CD4-positive, alpha-beta T cell (primary cell): ENCODE measurements at places on chromosomes 2 and 18.

DNA sequence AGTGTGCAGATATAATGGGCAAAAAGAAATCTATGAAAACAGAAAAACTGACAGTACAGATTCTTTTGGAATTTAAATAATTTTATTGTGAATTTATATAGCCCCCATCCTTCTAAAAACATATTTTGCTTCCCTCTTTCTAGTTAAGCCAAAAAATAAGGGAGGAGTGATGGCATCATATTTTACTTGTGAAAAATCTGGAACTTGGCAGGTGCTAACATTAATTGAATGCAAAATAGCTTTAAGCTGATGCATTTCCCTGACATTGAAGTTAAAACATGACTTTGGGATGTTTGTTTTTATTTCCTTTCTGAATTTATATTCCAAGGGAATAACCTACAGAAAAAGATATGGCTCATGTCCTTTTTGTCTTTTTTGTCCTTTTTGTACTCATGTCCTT, 82.6 kb upstream of the RBM44 start:
- DNase-seq, result no peak

DNA sequence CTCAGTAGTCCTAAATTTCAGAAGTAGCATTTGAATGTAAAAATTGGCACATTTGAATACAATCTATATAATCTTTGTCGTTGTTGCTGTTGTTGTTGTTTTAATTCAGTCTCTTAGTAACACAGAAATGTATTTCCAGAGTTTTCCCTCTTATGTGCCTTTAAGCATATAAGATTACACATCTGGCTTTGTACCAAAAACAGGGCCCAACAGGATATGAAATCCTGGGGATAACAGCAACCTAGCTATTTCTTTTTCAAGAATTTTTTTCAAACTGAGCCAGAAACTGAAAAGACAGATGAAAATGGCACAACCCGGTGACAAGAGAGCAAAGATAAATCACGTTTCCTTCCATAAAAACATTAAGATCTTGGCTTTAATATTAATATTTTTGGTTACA, 906.7 kb downstream of the NRXN1 start:
- DNase-seq, result no peak

DNA sequence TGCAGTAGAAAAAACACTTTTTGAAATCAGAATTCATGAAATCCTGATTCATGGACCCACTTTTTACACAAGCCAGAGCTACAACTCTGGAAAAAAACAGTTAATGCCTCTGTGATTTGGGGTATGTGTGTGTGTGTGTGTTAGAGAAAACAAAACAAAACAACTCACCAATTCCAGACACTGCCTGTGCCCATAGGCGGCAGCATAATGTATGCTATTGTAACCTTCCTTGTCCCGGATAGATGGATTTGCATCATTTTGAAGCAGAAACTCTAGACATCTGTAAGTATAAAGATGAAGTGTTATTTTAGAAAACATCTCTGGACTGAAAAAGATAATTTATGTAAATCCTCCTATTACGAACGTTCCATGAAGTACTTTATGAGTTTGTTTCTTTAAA, 152.0 kb upstream of the PGAP1 start:
- no peak for DNase-seq

- no peak for DNase-seq
Observed at GRCh38 chr2:58054264-58054663, 7.7 kb downstream of the VRK2 start.

DNA sequence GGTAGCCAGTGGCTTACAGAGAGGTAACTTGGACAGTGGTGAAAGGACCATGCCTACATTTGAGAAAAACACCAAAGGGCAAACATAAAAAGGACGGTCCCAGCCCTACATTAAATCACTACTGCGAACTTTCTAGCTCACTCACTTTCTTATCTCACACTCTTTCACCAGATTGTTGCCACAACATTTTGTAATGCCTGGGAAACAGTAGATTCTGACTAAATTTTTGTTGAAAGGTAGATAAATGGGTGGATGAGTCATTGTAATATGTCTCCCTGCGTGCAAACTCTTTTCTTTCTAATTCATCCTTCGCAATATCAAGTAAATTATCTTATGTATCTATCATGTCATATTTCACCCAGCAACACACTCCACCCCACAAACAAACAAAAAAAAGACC, 192.2 kb downstream of the IRS1 start:
- no peak for DNase-seq

DNA sequence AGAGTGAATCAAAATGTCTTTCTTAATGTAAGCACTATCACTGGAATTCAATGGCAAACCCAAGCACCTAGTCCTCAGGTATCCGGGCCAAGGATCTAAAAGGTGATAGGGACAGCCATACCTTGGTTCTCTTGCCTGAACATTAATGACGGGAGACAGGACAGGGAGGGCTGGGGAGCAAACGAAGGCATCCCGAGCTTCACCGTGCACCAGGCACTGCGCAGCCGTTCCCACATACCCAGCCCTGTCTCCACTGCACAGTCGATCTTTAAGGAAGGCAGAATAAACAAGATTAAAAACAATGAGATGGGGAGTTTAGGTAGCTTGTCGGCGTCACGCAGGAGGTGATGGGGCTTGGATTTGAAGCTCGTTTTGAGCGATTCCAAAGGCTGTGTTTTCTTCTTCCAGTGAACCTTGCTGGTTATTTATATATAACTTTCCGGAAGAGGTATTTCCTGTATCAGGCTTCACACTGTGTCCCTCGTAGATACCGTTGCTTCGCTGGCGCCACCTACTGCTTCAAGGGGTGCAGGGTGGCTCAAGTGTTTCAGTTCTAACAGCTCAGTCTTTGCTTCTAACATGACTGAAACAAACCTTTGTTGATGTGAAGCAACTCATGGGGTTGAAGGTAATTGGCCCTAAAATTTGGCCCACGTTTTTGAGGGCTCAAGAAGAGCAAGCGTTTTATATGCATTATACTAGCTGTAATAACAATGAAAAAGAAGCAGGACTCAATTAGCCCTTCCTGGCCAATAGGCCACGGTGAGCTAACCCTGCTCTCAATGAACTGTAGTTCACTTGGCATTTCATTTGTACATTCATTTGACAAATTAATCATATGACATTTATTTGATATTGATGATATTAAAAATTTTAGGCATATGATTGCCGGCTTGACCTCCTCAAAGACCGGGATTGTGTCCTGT, 77.4 kb downstream of the DCDC2C start:
- DNase-seq, result no peak

GRCh38 chr18:60543646-60544045, 171.1 kb upstream of the MC4R start:
- DNase-seq, result no peak

DNA sequence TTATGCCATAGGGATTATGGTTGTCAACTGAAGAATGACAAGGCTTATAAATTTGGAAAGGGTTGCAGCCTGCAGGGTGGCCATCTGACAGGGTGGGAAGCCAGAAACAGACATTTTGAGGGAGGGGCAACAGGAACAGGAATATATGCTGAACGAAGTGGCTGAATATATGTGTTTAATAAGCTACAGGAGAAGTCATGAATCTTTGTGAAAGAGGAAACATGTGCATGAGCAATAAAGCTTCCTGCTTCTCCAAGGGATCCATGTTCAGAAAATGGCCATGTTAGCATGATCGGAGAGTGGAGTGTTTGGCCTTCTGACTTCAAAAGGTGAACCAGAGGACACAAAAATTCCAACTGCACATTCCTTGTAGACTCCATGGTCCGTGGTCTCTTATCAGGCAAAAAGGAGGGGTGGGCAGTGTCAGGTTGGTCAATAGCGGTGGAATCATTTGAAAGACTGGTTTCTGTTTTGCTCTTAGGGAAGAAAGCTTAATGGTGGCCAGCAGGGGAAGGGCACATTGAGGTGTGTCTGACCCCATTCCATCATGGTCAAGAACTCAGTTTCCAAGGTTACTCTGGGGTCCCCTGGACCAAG, 144.1 kb downstream of the SOCS6 start:
- DNase-seq, result no peak

GRCh38 chr2:28277466-28277865, 115.2 kb upstream of the FOSL2 start:
- DNase-seq, result no peak

DNA sequence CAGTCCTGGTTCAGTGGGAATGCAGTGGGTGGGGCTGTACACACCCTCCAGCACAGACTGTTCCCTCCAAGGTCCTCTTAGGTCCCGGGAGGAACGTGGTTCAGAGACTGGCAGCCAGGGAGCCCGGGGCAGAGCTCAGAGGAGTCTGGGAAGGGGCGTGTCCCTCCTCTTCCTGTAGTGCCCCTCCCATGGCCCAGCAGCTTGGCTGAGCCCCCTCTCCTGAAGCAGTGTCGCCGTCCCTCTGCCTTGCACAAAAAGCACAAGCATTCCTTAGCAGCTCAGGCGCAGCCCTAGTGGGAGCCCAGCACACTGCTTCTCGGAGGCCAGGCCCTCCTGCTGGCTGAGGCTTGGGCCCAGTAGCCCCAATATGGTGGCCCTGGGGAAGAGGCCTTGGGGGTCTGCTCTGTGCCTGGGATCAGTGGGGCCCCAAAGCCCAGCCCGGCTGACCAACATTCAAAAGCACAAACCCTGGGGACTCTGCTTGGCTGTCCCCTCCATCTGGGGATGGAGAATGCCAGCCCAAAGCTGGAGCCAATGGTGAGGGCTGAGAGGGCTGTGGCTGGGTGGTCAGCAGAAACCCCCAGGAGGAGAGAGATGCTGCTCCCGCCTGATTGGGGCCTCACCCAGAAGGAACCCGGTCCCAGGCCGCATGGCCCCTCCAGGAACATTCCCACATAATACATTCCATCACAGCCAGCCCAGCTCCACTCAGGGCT, 17.5 kb upstream of the FAHD2A start:
- no peak for DNase-seq

- DNase-seq, result no peak
Observed at GRCh38 chr2:48725696-48726494, 29.6 kb downstream of the LHCGR start.

DNA sequence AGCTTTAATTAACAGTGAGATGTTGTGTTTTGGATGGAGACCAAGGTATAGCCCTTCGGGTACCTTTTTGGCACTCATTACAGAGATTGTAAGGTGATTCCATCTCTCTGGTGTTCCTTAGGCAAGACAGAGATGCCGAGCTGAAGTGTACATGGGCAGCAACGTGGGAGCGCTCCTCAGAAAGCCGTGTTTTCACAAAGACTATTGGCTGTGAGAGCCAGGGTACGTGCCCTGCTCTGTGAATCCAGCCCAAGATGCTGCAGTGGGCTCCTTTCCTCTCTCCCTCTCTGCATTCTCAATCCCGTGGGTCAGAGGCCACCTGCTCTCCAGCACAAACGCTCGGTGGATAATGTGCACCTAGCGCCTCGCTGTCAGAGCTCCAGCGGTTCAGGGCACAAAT, 203.0 kb upstream of the EPHA4 start:
- no peak for DNase-seq
